ENCODE measurements at places on chromosomes 5 and 9. TPM values are rescaled to one million over a fixed set of nuclear protein-coding genes. Genes with fewer than 3 reads are reported as not detected.

DNA sequence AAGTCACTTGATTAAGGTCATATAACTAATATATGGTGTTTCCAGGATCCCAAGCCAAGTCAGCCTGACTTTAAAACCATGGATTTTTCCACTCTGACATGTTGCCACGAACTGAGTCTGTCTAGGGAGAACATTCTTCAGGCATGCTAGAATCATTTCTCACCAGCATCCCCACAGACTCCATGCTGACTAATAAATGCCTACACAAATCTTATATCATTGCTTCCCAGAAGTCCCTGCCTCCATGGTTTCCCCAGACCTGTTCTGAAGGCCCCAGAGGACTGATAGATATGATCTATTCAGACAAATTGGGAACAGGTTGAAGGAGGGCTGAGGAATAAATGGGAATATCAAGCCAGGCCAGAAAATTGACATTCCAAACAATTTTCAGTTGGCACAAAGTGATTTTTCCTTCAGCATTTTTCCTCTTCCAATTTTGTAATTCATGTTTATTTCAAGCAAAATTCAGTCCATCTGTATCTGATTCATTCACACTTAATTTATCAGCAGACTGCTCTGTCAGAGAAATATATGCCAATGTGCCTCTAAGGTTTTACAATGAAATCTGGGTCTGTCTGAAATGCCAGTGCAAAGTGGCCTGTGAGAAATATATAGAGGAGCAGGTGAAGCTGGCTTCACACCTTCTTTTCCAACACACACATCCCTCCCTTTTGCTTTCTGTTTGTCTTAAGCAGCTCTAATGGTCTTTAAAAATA, 413.6 kb upstream of the TNC start:
- no peak for DNase-seq

DNA sequence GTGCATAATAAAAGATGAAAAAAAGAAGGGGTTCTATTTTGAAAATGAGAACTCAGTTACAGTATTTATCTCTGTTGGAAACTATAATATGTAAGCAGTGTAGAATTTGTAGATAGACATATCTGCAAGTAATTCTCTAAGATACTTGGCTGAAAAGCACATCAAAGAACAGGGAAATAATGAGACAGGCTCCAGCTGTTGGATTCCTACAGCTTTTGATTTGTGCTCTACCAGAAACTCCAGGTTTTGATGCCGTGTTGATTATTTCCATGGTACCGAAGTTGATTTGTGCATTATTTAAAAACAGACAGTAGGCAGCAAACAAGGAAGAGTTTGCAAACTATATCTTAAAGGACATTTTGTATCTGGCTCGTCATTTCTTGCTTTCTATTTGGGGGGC, 2098.7 kb upstream of the WWC1 start:
- DNase-seq: no peak

- DNase-seq: peak; percentile 31
These were observed 20.3 kb downstream of the EXOC3 start for GRCh38 chr5:463301-463700.

DNA sequence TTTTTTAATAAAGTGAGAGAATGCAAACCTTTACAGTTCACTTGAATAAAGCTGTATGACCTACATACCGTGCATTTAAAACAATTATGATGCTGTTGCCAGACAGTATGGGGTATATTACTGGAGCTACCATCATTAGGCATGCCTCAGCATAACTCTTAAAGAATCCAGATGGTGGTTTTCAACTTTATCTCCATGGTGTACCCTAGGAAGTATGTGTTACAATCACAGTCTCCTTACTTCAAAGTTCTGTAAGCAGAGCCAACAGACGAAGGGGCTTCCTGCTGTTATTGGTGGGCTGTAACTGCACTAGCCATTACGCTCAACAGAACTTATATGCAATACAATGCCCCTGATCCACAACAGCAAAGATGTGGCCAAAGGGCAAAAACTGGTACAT, 803.3 kb downstream of the DTWD2 start:
- DNase-seq: no peak

DNA sequence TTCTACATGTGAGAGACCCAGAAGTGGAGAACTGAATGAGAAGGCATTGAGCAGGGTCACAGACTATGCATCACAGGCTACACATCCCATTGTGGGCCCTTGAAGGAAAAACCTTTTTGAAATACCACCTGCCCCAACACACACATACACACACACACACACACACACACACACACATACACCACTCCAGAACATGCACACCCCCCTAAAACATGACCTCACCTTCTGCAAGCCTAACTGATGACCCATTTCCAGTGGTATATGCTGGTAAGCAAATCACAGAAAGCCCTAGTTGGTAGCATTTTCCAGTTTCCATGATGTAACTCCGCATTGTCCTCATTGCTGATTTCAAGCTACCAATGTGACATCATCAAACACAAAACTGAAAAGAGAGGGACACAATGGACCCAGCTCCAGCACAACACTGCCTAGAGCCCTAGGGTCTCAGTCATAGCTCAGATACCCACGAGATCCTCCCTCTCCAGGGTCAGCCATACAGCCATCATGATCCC, 36.4 kb downstream of the THBS4 start:
- no peak for DNase-seq

DNA sequence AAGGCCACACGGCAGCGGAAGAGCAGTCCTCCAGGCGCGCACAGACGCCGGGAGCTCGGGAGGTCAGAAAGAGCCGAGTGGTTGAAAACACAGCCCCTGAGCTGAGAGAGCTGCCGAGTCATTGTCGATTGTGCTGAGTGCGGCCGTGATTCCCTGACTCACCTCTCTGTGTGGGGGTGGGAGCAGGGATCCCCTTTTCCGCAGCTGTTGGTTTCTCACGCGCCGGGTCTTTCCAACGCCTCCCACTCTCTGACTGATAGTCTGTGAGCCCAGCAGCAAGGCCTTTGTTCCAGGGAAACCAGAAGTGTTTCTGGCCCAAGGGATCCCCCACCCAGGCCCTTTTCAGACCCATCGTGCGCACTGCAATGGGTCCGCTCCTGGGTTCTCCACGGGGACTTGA, 97.3 kb downstream of the MRPL36 start:
- no peak for DNase-seq

GRCh38 chr9:112754578-112754977, 4.0 kb downstream of the SNX30 start:
- no peak for DNase-seq

DNA sequence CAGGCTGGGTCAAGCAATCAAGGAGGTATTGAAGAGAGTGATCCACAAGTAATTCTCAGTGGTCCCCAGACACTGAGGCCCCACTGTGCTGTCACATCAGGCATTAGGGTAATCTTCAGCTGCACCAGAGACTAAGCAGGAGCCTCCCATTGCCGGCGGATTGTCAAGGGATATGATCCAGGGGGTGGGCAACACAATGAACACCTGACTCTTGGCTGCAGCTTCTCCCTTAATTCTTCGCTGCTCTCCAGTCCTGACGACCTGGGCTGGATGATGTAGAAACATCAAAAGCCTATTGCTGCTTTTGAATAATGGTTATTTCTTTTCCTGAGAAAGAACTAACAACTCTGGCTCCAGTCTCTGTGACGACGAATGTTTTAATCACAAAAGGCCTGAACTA, 78.4 kb upstream of the IFNK start:
- DNase-seq: no peak

- DNase-seq: no peak
These were observed 647.2 kb downstream of the BNC2 start for GRCh38 chr9:16223074-16223871.

DNA sequence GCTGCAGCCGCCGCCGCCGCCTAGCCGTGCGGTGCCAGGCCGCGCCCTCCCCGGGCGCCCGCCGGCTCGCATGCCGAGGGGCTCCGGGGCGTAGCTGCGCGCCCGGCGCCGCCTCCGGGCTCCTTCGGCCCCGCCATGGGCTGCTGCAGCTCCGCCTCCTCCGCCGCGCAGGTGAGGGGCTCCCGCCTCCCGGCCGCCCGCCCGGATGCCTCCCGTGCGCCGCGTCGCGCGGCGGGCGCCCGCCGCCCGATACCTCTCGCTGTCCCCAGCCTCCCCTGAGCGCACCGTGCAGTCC, 230 bp downstream of the SLC44A1 start:
- no peak for DNase-seq

DNA sequence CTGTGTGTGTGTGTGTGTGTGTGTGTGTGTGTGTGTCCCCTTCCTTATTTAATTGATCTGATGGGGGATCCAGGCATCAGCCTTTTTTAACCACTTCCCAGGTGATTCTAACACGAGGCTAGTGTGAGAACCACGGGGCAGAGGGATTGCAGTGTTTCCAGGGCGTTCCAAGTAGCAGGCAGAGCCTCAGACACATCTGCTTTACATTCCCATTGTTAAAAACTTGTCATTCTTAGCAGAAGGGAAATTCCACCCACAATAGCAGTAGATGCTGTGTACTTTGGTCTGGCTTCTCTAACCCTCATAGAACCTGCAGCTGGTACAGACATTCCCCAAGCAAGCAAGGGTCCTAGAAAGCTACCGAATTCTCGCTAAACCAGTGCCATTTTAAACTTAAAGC, 81.9 kb upstream of the SLC30A5 start:
- no peak for DNase-seq

GRCh38 chr9:136599074-136599531, 53.3 kb upstream of the NOTCH1 start:
- DNase-seq: no peak

DNA sequence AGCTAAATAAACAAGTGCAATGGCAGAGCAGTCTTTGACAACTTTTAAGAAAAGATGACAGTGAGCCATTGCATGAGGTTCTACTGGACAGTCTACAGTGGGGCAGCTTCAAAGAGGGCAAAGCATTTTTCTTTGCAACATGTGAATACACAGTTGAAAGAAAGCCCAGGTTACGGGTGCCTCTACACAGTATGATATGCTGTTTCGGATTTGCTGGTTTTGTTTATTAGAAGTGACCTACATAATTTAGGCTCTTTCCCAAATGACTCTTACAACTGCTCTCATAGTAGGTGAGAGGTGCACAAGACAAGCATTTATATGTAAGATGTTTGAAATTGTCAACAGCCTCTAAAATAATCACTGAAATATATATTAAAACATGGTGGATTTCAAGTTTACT, 62.4 kb downstream of the MEF2C start:
- no peak for DNase-seq

Gene IFNA13
- not detected for total RNA-seq

Gene SLC27A6
- total RNA-seq: 6.7 TPM

Gene SLC4A9
- not detected for total RNA-seq

Gene GDNF
- total RNA-seq: 0.23 TPM

Gene NKD2
- total RNA-seq: 11.7 TPM

Gene BARHL1
- not detected for total RNA-seq

Gene ZDHHC11
- total RNA-seq: 9.2 TPM

Gene ITGA2
- 32.7 TPM for total RNA-seq

Gene PLAA
- total RNA-seq: 31.5 TPM

Gene FABP6
- total RNA-seq: not detected

Gene CD72
- 16.7 TPM for total RNA-seq

Gene PLPPR1
- total RNA-seq: not detected

Gene MCIDAS
- total RNA-seq: not detected

Gene OR2Y1
- not detected for total RNA-seq

Gene PCDHA9
- 0.08 TPM for total RNA-seq

Gene DBH
- total RNA-seq: not detected

All from suprapubic skin (tissue), 4 donors.